Stimulated activated CD4-positive, alpha-beta T cell treated with anti-CD3 and anti-CD28 coated beads, Interleukin-15, amount 100 ng/mL, for 1 hour (primary cell): ENCODE measurements at places on chromosomes 13 and 19.
A peak's percentile ranks its signal among the peaks of the same experiment; 100 is the strongest.

DNA sequence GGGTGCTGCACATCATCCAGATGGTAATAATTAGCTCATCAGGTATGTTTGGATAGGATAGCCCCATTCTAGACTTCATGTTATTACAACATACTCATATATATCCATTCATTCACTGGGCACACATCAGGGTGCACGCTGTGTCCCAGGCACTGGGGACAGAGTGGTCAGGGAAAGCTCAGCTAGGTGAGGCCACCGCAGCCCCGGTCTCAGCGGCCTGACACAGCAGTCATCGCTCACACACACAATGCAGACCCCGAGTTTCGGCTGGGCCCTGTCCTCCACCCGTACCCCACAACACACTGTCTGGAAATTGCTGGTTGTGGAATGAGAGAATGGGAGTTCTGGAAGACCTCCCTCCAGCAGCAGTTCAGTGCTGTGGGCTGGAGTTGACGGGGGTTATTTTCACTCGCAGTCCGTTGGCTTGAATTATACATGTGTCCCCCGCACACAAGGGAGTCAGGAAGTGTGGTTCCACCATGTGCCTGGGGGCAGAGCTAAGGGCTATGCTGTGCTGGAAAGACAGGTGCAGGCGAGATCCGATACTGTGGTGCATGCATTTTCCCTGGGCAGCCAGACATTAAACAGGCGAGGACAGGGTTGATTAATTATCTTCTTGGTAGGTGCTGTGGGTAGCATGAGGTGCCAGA lies 257.6 kb downstream of the TEX29 start:
- DNase-seq: no peak

DNA sequence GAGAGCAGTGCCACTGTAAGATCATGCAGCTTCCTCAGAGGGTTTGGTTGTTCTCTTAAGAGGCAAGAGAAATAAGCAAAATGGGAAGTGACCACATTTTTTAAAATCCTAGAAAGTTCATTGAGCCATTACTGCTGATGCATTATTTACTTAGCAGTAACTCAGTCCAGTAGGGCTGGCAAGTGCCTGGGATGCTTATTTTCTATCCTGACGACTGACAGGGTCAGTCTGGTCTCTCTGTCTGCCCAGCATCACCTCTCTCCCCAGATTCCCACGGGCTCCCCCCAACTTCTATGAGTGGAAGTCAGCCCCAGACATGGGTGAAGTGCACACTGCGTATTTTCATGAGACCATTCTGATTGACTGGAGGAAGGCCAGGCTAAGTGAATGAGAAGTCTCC lies 10.4 kb downstream of the SHISA2 start:
- no peak for DNase-seq

DNA sequence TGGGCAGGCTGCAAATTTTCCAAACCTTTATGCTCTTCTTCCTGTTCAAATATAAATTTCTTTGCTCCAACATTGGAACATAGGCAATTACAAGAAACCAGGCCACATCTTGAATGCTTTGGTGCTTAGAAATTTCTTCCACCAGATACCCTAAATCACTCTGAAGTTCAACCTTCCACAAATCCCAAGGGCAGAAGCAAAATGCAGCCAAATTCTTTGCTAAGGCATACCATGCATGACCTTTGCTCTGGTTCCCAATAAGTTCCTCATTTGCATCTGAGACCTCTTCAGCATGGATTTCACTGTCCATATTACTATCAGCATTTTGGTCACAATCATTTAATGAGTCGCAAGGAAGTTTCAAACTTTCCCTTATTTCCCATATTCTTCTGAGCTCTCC lies 130.9 kb downstream of the DIAPH3 start:
- DNase-seq: no peak

- DNase-seq: no peak
Observed at GRCh38 chr13:102138635-102139190, 263.1 kb downstream of the FGF14 start.

DNA sequence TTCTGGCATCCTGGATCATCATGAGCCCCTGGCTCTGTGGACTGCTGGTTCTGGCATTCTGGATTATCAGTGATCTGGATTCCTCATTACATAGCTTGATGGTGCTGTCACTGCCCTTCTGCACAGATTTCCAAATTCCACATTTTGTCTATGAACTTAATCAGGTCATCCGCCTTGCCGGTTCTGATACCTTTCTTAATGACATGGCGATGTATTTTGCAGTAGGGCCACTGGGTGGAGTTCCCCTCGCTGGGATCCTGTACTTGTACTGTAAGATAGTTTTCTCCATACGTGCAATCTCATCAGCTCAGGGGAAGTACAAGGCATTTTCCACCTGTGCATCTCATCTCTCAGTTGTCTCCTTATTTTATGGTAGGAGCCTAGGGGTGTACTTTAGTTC lies 24.4 kb upstream of the OR7C2 start:
- DNase-seq: no peak

DNA sequence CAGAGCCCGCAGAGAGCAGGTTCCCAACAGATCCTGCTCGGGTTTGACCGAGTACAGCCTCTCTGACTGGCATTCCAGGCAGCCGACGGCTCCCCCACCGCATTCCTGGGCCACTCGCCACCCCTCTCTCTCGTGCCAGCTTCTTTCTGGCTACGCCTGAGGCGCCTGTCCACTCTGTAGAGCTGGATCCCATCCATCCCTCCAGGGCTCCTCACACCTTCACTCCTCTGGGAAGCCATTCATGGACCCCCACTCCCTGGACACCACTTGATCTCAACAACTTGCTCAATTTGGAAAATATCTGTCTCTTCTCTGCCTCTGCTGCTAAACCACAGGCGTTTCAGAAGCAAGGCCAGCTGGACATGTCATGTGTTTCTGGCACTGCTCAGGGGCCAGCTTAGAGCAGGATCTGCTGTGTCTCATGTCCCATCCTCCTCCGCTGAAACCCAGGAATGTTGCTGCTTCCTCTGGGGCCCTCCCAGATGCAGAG lies 30.6 kb upstream of the ATP1A3 start:
- no peak for DNase-seq

- no peak for DNase-seq
Observed at GRCh38 chr19:31392464-31392863, 43.2 kb upstream of the TSHZ3 start.

DNA sequence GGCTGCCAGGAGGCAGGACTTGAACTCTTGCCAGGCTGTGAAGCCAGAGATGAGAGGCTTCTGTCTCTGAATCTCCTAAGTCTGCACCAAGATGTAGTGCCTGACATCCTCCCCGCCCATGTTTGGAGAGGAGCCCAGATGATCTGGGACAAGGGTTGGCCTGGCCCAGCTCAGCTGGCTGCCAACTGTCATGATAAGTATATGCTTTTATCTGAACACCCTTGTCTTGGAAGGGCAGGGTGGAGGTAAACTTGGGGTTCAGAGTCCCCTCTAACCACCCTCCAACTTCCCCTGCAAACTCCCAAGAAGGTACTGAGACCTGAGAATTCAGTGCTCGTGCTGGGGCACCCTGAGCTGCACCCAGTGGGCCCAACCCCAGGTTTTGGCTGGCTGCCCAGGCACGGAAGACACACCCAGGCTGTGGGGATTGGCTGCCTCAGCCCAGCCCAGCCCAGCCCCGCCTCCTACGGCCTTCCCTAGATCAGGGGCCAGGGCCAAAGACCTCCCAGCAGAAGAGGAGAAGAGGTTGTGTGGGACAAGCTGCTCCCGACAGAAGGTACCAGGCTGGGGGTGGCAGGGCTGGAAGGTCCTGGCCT lies at the start of gene CYP4F12:
CYP4F12 (plus strand) TSS at position 508 of the 596 bp plus-strand sequence. CDS start 443 bp downstream, outside the sequence.
- no peak for DNase-seq

- DNase-seq: no peak
Observed at GRCh38 chr13:44159633-44160279, 213.9 kb upstream of the SERP2 start.

DNA sequence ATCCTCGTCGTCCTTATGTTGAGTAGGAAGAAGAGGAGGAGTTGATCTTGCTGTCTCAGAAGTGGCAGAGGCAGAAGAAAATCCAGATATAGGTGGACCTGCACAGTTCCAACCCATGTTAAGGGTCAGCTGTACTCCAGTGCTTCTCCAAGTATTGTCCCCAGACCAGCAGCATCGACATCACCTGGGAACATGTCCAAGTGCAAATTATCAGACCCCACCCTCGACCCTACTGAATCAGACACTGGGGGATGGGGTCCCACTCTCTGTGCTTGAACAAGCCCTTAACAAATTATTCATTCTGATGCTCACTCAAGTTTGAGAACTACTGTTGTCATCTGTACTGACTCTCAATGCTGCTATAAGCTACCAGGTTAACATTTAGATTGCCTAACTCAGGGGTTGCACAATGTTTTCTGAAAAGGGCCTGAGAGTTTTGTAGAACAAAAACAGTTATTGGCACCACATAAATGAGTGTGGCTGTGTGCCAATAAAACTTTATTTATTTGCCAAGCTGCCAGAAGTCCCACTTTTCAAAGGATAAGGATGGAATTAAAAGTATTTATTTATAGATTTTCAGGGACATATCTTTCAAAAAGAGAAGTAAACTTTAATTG lies 226.7 kb upstream of the IPO5 start:
- DNase-seq: no peak

GRCh38 chr13:84845907-84846619 lies 953.2 kb downstream of the SLITRK6 start:
- DNase-seq: no peak

DNA sequence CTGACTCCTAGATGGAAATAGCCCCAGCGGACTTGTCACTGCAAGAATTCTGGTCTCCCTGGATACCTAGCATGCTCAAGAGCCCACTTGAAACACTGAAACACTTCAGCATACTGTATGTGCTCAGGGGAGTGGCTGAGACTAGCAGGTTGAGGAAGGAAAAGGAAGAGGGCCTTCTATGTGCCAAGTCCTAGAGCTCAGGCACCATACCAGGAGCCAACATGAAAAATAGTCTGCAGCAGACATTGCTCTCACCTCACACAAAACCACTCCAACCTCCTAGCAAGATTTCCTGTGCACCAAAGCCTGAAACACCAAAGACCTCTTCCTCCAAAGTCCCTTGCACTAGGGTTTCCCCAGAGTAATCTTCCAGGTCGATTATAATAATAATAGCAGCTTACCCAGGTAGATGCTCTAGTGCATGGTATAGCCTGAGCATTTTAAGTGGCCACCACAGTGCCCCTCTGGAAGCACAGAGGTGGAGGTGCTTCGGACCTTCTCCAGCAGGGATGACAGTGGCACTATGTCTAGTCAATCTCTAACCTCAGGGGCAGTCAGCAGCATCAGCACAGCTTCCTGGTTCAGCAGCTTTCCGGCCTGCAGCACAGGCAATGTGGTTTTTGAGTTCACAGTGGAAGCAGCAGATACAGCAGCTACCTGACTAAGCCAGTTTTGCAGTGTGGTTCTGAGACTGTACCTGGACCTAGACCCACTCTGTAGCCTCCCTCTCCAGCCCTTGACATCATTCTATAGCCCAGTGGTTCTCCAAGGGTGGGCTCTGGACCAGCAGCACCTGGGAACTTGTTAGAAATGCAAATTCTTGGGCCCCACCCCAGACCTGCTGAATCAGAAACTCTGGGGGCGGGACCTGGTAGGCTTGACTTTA lies 45.6 kb upstream of the UBE2L5 start:
- peak; percentile 20 for DNase-seq

- no peak for DNase-seq
Observed at GRCh38 chr13:89740994-89741685, 1606.3 kb upstream of the MIR17HG start.

GRCh38 chr19:39558624-39559117 lies 18.7 kb upstream of the EID2 start:
- DNase-seq: no peak

- no peak for DNase-seq
Observed at GRCh38 chr13:60335531-60335930, 61.5 kb upstream of the TDRD3 start.

DNA sequence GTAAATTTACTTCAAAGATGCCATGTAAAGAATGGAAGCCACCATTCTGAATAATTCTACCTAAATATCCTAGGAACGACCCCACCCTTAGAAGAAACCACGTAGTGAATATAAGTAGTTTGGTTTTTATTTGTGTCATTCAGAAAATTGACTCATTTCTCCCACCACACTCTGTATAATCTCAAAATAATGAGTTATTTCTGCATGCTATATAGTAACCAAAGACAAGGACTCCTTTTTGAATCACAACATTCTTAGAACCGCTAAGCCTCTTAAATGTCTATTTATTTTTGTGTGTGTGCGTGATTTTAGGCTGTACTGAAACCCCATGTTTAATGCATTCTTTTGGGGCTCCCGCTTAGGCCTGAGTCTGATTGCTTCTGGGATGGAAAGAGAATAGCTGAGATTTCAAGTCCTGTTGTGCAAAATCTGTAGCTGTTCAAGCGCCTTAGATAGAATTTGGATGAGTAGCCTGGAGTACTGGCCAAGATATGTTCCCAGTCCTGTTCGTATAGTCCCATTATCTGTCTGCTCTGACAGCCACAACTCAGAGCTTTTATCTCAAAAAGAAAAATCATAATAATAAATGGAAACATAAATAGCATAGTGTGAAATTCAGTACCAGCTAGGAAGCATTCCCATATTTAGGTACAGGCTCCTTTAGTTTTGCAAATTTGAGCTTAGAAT lies 532.4 kb upstream of the NBEA start:
- no peak for DNase-seq

- DNase-seq: no peak
Observed at GRCh38 chr13:33217256-33217655, 68.3 kb downstream of the STARD13 start.

DNA sequence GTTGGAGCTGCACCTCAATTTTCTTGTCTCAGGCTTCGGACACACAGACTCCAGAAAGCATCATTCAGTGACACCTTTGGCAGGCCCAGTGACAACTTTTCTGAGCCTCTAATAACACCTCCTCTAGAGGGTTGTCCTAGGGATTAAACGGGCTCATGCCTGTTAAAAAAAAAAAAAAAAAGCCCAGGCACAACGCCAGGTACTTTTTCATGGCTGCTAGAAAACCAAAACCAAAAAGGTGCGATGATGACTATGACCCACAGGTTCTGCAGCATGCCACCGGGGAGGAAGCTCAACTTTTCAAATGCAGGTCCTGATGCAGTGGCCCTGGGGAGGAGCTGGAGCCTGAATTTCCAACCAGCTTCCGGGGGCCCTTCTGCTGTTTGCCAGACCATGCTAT lies 184.2 kb downstream of the ABCC4 start:
- no peak for DNase-seq

DNA sequence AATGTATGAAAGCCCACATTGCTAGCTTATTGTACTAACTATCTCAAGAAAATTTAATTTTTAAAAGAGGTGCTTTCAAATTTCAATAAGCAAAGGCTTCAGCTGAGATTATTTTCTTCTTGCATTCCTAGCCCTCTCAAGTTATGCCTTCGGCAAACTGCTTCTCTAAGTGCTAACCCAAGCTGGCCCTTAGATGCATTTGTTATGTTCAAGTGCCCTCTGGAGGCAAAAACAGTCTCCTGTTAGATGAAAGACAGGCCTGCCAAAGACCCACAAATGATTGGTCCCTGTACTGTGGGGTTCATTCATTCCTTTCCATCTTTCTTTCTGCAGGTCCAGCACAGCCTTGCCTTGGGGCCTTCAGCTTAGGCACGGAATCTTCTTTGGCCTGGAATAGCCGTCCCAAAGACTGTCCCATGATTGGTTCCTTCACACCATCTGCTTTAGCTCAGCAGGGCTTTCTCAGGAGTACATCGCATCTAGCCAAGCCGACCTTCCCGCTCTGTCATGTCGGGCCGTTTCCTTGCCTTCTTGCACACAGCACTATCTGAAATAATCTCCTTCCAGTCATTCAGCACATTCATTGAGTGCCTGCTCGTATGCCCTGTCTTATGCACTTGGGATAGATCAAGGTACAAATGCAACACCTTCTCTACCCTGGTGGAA lies 26.4 kb upstream of the TPTE2 start:
- DNase-seq: no peak
